Activated T-helper 1 cell treated with anti-CD3 and anti-CD28 coated beads, Interleukin-2, amount 50 U/mL, for 16 hours (primary cell): ENCODE measurements at places on chromosomes 4 and X.

DNA sequence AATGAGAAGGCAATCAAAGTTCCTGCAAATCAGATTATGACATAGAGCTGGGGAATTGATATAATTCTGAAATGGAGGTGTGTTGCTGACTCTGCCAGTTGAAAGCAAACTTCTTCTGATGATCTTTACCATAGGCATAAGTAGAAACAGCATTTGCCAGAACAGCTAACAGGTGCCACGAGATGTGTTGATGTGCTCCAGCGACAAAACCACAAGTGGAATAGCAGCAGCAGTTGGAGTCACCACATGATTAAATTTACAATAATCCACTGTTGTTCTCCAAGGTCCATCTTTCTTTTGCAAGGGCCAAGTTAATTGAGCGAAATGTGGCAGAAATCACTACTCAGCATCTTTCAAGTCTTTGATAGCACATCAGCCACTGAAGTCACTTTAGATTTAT lies 3.7 kb upstream of the OSTC start:
- DNase-seq, result no peak

GRCh38 chr4:89263265-89263664 lies 44.3 kb downstream of the GPRIN3 start:
- DNase-seq, result no peak

DNA sequence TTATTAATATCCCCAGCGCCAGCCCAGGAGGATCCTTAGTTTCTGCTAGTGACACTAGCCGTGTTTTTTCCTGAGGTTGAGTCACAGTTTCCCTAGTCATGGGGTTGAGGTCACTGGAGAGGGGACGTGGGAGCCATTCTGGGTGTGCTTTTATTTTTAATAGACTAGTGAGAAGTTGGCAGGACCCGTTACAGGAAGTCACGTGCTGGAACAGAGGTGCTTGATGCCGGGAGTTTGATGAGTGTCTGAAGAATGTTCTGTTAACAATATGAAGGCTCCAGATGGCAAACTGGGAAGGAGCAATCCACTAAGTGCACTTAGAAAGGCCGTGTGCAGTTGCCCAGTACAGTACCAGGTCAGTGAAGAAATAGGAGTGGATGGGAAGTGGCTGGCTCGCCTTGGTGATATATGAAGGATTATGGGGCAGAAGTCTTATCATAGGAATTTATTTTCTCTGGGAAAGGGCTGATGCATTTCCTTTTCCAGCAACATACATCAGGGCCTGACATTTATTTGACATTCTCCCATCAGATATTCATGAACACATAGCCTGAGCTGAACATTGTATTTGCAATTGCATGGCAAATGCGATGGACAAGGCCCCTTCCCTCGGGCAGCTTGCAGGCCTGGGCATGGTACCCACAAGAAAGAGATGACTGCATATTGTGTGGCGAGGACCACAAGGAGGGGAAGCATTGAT lies 291.8 kb downstream of the FBXW7 start:
- no peak for DNase-seq

- no peak for DNase-seq
Observed at GRCh38 chr4:36243355-36244256, 708 bp downstream of the ARAP2 start.

DNA sequence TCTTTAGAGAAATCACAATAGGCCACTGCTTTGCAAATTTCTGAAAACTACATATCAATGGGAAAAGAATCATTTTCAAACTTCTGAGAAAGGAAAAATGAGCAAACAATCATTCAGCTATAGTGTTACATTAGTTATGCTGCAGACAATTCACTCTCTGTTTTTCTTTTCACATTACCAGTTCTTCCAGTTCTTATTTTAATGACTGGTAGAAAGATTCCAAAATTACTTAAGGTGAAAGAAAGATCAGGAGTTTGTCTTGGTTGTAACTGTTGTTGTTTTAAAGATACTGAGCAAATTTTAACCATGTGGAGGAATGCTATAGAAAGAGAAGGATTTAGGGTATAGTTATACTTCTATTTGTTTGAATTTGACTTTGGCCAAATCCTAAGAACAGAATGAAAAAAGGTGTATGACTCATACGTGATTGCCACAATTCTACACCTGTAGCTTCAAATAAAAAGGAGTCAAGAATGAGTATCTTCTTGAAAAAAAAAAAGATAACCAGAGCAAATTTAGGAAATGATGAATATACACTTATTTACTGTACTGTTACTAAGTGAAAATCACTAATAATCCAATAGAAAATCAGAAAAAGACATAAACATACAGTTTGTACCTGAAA lies 21.0 kb upstream of the RASGEF1B start:
- DNase-seq, result no peak

DNA sequence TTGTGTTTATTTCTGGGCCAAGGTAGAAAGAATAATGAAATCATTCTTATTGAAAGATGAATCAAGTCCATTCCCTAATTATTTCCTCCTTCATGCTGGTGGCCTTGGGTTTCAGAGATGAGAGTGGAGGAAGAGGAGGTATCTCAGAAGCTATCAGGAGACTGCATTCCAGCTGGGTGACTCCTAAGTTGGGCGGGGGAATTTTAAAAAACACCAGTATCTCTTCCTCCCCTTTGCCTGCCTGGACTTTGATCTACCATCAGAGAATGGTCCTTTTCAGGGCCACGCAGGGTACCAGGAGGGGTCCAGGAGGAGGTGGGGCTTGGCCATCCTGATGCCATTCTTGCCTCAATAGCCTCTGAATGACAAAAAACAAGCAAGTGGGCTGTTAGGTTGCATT lies 104.4 kb downstream of the ASMT start:
- no peak for DNase-seq

- DNase-seq, result no peak
Observed at GRCh38 chrX:43861750-43862149, 20.5 kb downstream of the MAOB start.

DNA sequence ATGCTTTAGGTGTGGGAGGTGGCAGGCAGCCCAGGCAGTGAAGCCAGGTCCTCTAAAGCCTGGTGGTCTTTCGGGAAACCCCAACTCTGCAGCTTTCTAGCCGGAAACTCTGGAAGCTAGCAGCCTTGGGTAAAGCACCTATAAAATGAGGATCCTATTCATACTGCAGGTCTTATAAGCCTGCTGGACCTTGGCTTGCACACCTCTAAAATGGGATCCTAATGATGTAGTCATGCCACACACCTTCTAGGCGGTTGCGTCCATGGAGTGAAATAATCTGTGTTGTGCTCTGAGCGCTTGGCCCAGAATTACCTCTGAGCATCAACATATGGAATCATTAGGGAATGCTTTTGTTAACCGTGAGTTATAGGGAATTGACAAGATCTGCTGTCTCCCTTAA lies 36.0 kb upstream of the STS start:
- DNase-seq, result no peak

- DNase-seq, result no peak
Observed at GRCh38 chr4:189826657-189827056, 114.0 kb upstream of the FRG1 start.

- no peak for DNase-seq
Observed at GRCh38 chr4:158948071-158948470, 154.8 kb upstream of the RAPGEF2 start.
